ENCODE measurements at places on chromosomes 7 and 10.

GRCh38 chr10:131980761-131981428, 828 bp downstream of the BNIP3 start:
- DNase-seq: no peak

DNA sequence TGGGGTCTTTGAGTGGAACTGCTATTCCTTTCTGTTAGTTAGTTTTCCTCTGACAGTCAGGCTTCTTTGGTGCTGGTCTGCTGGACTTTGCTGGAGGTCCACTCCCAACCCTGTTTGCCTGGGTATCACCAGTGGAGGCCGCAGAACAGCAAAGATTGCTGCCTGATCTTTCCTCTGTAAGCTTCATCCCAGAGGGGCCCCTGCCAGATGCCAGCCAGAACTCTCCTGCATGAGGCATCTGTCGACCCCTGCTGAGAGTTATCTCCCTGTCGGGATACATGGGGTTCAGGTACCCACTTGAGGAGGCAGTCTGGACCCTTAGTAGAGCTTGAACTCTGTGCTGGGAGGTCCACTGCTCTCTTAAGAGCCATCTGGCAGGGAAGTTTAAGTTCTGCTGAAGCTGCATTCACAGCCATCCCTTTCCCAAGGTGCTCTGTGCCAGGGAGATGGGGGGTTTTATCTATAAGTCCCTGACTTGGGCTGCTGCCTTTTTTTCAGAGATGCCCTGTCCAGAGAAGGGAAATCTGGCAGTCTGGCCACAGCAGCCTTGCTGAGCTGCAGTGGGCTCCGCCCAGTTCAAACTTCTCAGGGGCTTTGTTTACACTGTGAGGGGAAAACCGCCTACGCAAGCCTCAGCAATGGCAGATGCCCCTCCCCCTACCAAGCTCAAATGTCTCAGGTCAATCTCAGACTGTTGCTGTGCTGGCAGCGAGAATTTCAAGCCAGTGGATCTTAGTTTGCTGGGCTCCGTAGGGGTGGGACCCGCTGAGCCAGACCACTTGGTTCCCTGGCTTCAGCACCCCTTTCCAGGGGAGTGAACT, 89.7 kb upstream of the CDK6 start:
- no peak for DNase-seq

- no peak for DNase-seq
These were observed 97.3 kb downstream of the BTRC start for GRCh38 chr10:101451261-101451660.

- DNase-seq: no peak
These were observed 73.6 kb upstream of the LSM8 start for GRCh38 chr7:118110178-118110925.

DNA sequence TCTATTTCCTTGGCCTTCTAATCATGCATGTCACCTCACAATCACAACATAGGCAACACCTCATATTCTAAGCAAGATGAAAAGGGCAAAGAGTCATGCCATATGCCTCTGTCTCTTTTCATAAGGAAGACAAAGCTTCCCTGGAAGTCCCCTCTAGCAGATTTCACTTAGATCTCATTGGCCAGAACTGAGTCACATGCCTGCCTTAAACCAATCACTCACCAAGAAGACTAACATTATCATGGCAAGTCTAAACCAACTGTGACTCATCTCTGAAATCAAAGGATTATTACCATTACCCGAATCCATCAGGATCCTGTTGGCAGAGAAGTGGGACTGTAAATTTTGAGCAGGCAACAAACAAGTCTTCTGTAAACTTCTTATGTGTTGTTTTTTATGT, 27.8 kb downstream of the CAV1 start:
- DNase-seq: no peak

- DNase-seq: no peak
These were observed 17.1 kb downstream of the CNNM1 start for GRCh38 chr10:99346247-99346646.

DNA sequence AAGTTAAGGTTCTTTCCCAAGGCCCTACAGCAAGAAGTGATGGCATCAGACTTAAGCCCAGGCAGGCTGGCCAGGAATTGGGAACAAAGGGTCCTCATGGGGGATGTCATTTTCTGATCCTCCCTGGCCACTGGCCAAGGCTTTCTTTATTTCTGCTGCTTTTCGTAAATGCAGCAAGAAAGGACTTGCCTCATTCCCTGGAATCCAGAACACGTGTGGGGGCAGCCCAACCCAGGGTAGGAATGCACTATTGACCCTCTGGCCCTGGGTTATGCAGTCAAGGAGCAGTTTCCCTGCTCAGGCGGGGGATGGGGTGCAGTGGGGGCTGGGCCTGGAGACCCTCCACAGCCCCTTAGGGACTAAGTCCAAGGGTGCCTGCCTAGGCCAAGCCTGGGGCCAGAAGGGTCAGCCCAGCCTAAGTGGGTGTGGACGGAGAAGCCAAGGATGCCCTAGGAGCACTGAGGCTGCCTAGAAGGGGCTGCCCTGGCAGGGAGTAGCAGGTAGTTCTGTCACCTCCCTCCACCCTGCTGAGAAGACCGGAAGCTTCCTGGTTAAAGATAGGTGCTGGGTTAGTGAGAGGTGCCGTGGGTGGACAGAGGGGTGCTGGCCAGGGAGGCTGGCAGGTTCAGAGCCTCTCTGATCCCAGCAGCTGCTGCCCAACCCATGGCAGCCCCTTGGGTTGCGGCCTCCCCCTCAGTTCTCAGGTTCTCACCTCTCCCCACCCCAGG, 179.2 kb downstream of the SH3PXD2A start:
- no peak for DNase-seq

GRCh38 chr7:130845581-130846085, 111.6 kb upstream of the KLF14 start:
- DNase-seq: peak; percentile 76

DNA sequence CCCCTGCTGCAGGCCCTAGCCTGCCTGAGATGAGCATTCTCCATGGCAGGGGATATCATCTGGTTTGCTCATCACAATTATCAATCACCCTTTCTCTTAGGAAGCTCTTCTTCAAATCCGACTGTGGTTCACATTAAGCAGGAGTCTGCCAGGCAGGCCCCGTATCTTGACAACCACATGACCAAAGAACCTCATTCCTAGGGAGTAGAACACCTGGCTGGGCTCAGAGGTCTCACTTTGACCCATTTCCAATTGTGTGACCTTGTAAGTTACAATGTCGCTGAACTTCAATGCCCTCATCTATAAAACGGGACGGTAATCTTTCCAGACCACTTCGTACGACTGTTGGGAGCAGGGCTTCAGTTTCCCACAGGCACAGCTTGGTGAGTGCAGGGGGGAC, 156.4 kb upstream of the PCBD1 start:
- DNase-seq: no peak

- no peak for DNase-seq
These were observed 30.8 kb downstream of the TM9SF3 start for GRCh38 chr10:96556003-96556402.

- DNase-seq: no peak
These were observed 67.3 kb downstream of the INSYN2A start for GRCh38 chr10:127129104-127129503.

GRCh38 chr7:101581891-101582290, 47.2 kb downstream of the MYL10 start:
- no peak for DNase-seq

DNA sequence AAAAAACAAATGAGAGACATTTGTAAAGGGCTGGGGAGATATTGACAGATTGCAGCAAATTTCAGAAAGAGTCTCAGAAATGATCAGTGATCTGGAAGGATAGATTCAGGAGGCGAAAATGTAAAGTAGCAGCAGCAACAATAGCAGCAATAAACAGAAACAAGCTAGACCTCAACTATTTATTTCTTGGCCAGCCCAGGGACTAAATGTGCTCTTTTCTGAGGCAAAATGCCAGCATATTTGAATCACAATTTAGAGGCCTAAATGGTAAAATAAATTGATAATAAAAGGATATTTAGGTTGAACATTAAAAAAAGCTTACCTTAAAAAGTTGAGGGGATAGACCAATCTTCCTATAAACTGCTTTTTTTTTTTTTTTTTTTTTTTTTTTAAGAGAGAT, 134.6 kb upstream of the ITGB1 start:
- no peak for DNase-seq

- DNase-seq: no peak
These were observed 150.9 kb upstream of the KAT6B start for GRCh38 chr10:74675484-74675883.

DNA sequence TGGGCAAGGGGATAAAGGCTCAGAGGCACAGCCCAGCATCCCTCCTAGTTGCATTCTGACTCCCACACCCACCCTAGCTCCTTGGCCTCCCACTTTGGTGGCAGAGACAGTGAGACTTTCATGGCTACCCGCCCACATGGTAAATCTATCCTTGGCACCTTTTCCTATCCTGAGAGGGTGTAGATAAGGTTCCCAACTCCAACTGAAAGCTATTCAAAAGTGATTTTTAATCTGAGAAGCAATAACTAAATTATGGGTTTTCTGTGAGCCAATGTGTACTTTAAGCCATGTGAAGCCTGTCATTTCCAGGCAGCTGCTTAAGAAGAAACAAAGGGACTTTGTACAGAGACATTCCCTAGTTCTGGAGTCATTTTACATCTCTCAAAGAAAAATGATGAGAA, 9.1 kb downstream of the LAMB1 start:
- no peak for DNase-seq

- no peak for DNase-seq
These were observed 542.4 kb upstream of the GALNT17 start for GRCh38 chr7:70589590-70589989.

DNA sequence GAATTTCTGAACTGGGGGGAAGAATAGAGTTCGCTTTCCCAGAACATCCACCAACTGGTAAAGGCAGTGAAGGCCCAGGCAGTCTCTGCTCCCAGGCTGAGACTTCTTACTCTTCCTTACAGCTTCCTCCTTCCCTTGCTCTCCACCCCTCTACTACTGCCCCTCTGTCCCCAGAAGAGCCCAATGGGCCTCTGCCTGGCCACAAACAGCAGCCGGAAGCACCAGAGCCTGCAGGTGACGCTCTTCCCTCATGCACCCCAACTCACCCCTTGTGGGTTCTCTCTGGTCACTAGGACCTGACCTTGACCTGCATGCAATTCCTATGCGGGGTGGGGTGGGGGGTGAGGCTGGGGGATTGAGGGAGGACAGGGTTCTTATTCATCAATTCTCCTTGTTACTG, 16.5 kb downstream of the FAM131B start:
- no peak for DNase-seq

GRCh38 chr7:149562602-149563001, 65.0 kb upstream of the ZNF746 start:
- DNase-seq: no peak

DNA sequence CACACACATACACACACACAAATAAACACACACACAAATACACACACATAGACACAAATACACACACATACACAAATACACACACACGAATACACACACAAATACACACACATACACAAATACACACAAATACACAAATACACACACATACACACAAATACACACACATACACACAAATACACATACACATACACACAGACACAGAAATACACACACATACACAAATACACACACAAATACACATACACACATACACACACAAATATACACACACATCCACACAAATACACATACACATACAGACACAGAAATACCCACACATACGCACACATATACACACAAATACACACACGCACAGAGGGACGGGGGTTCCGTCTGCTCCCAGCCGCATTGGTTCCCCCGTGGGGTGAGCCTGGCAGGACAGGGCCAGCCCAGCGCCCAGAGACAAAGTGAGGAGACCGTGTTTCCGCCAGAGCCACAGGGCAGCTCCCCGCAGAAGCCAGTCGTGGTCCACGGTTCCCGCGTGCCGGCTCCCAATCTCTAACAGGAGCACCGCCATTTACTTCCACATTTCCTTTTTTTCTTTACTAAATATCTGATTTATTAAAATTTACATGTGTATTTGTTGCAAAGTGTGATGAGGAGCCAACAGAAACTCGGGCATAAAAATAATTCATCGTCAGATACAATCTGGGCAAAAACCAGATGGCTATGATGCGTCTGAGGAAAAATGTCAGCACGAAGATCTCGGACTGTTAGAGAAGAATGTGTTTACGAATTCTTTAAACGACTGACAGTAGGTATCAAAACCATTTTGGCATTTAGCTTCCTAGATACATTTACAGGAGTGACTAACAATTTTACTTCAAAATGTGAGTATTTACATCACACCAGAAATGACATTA, 3.1 kb upstream of the KNDC1 start:
- no peak for DNase-seq

DNA sequence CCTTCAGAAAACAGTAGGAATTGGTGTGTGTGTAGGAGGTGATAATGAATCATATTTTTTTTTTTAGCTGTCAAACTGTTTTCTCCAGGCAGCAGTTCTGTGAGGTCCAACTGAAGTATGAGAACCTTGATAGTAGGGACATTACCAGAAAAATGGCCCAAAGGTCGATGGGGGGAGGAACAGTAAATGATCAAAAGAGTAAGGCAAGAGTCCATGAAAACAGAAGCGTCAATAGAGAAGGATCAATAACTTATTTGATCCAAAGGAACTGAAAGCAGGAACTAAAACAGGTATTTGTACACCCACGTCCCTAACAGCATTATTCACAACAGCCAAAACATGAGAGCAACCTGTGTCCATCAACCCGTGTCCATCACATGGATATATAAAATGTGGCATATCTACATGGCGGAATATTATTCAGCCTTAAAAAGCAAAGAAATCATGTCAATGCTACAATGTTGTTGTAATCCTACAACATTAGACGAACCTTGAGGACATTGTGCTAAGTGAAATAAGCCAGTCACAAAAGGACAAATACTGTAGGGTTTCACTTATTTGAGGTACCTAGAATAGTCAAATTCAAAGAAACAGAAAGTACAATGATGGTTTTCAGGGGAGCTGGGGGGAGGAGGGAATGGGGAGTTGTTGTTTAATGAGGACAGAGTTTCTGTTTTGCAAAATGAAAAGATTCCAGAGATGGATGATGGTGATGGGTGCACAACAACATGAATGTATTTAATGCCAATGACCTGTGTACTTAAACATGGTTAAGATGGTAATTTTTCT, 214.0 kb upstream of the KLF14 start:
- no peak for DNase-seq

GRCh38 chr7:86956567-86956966, 102.9 kb downstream of the ELAPOR2 start:
- no peak for DNase-seq

- no peak for DNase-seq
These were observed 101.5 kb downstream of the RNF216 start for GRCh38 chr7:5679813-5680473.

- no peak for DNase-seq
These were observed 170.8 kb upstream of the KMT2E start for GRCh38 chr7:104843198-104843597.

GRCh38 chr7:91784469-91784868, 96.0 kb downstream of the MTERF1 start:
- DNase-seq: peak; percentile 22

DNA sequence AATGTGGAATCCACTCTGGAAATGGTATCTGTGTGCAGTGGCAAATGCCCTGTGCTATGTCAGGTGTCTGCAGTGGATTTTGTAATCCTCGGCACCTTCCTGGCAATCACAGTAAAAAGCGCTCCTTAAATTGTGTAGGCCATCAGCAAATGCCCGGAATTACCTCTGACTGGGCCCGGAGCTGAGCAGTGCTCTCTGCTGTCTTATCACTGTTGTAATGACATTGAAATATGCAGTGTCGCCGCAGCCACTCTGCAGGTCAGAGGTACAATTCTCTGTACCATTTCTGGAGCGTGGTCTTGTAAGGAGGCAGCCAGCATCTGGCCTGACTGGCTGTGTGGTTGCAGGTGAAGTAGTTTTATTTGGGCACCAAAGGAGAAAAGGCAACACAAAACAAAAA, 416.4 kb upstream of the MKI67 start:
- DNase-seq: no peak

Data from HS-5 (cell line).